ENCODE measurements at places on chromosomes 1 and 21.

GRCh38 chr1:218874313-218874712 lies 299.4 kb upstream of the LYPLAL1 start:
- no peak for DNase-seq

- no peak for DNase-seq
Observed at GRCh38 chr1:171367436-171367835, 53.5 kb downstream of the FMO4 start.

- DNase-seq: no peak
Observed at GRCh38 chr1:68442822-68443556, 6.8 kb downstream of the RPE65 start.

- DNase-seq: no peak
Observed at GRCh38 chr1:113401728-113402127, 11.4 kb downstream of the MAGI3 start.

DNA sequence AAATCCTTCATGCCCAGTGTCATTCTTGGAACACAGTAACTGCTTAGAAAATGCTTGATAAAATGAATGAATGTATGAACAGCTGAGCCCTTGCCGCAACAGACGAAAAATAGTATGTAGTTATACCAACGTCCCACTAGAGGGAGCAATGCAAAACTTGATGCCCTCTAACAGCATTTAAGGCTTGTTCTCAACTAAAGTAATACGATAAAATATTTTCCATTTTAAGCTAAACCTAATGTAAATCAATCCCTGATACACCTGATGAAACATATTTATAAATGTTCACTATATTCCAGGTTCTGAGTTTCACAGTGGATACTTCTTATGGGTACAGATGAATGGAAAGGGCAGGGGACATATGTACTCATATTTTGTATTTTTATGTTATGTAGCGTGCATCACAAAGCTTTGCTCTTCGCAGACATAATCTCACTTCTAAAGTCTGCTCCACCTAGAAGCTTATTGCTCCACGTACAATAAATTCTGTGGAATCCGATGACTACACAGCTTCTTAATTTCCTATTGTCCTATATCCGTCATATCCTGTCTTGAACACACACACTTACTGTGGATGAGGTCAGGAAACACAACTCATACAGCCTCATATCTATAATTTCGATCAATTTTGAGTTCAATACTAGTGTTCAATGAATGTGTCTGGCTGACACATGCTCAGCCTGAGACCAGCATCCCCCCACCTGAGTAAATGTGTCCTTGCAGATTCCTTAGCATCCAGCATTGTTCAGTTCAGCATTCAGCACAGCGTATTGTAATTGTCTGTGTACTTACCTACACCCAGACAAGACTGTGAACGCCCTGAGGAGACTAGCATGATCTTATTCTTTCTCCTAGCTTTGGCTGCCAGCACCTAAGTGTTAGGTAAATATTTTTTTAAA lies 4.4 kb upstream of the UTP25 start:
- DNase-seq: peak; percentile 82

DNA sequence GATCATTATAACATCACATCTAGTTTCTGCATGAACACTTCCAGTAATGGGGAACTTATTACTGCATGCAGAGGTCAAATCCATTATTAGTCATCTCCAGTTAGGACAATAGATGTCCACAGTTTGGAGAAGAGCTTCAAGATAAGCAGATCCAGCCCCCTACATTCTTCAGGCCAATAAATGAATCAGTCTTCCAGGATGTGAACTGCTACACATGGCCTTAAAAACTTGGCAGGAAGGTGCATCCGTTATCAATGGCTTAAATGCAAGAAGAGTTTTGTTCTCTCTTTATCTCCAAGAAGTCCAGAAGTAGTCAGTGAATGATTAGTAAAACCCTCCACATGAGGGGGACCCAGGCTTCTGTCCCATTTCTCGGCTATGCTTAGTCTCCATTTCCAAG lies 70.8 kb downstream of the DMRTA2 start:
- DNase-seq: no peak

- no peak for DNase-seq
Observed at GRCh38 chr1:50796272-50796671, 163.8 kb downstream of the FAF1 start.

DNA sequence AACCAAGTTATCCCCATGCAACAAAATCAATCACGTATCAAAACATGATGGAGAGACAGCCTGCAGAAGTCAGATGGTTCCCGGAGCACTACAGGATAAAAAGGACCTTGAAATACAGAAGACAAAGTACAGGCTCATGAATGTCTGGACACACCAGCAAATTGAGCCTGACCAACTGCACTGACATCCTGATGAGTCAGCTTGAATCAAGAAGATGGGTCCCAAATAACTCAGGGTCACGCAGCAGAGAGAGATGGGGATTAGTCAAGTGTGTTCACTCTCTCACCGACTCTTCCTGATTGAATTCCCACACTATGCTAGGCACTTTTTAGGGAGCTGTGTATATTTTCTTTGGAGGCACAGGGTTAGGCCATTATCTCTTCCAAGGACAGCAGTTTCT lies 71.1 kb upstream of the DIRAS3 start:
- DNase-seq: no peak

- peak; percentile 23 for DNase-seq
Observed at GRCh38 chr1:234656944-234657654, 47.1 kb upstream of the IRF2BP2 start.

GRCh38 chr1:44532567-44532944 lies 127.5 kb downstream of the RNF220 start:
- no peak for DNase-seq

DNA sequence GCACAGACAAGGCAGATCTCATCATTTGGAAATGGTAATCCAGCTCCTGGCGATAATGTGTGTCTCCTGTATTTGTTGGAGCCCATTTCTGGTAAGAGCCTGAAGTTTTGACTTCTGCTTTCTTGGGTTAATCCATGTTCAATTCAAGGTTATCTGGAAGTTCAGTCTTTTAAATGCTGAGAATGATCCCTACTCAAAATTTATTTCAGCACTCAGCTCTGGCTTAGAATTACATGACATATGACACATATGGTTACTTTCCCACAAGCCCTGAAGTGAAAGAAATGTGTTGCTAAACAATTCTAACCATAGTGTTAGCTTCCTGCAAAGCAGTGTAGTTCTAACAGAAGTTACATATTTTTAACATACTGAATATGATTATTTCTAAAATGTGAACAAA lies 2.7 kb downstream of the PTGFR start:
- DNase-seq: no peak

GRCh38 chr1:164613176-164613575 lies 54.2 kb downstream of the PBX1 start:
- no peak for DNase-seq

- DNase-seq: no peak
Observed at GRCh38 chr1:181102841-181103240, 14.3 kb downstream of the IER5 start.

DNA sequence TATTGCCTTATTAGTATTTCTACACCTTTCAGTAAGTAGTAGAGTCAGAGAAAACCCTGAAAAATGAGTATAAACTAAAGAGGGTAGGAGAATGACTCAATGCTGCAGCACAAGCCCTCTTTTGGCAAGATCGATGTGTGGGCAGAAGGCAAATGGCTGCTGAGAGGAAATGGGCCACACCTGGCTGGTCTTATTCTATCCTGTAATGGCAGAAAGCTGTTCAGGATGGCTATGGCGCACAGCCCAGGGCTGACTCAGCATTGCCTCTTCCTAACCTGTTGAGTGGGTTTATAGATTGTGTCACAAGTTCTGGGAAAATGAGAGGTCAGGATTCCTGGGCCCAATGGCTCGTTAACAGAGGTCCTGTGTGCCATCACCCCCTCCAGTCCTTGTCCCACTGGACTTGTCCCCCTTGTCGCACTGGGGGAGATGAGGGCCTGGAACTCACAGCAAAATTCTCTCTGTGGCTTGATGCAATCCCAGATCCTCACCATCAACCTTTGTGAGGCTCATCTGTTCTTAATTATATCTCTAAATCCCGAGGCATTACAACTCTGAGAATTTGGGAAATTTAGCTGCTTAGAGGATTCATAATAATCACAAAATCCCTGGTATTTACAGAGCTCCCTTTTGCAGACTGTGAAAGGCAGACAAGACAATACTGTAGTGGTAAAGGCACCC lies 13.2 kb downstream of the HMGB4 start:
- DNase-seq: no peak

GRCh38 chr1:114496089-114496488 lies 14.9 kb downstream of the TRIM33 start:
- no peak for DNase-seq

DNA sequence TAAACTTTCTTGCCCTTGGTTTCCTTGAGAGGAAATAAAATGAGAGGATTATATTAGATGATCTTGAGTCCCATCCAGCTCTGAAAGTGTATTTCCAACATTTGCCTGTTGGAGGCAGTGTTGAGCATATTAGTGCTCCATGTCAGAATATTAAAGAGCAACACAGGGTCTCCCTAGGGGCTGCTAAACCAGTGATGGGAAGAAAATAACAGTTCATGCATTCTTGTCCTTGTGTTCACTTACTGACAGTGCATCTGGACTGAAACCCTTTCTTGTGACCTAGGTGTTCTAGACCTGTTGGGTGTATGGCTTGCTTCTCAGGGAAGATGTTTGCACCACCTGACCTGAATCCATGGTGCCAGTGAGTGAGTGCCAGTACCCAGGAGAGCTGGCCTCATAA lies 124.7 kb upstream of the KIAA0040 start:
- peak; percentile 64 for DNase-seq

DNA sequence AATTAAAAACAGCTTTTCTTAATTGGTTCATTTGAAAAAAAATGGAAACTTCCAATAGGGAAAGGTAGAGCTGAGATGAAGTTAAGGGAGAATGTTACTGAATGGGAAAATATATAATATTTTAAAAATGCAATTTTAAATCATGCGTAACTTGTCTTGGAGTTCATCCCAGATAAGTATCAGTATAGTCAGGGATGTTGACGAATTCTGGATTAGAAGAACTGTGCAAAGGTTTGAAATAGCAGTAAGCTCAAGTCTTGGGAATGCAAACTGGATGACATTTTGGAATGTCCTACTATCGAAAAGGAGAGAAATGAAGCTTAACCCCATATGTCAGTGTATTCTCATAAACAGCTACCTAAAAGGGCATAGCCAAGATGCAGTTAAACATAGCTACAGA lies 4.0 kb upstream of the ST6GALNAC3 start:
- DNase-seq: no peak

DNA sequence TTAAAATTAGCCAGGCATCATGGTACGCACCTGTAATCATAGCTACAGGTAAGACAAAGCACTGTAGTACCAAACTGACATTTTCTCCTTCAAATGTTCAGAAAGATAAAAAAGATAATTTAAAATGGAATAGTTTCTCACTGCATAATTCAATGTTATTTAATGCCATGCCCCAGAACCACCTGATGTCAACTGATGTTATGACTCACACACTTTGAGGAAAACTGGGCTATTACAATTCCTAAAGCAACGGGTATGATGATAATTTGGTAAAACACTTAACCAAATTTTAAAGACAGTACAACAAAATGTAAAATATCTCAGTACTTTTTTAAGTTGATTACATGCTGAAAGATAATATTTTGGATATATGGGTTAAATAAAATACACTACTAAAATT lies 22.9 kb upstream of the PLEKHO1 start:
- no peak for DNase-seq

GRCh38 chr1:52670604-52671003 lies 27.5 kb downstream of the COA7 start:
- no peak for DNase-seq

GRCh38 chr21:35528116-35529042 lies 479.3 kb upstream of the RUNX1 start:
- peak; percentile 62 for DNase-seq

GRCh38 chr1:59919746-59920145 lies 6.8 kb downstream of the CYP2J2 start:
- DNase-seq: no peak

DNA sequence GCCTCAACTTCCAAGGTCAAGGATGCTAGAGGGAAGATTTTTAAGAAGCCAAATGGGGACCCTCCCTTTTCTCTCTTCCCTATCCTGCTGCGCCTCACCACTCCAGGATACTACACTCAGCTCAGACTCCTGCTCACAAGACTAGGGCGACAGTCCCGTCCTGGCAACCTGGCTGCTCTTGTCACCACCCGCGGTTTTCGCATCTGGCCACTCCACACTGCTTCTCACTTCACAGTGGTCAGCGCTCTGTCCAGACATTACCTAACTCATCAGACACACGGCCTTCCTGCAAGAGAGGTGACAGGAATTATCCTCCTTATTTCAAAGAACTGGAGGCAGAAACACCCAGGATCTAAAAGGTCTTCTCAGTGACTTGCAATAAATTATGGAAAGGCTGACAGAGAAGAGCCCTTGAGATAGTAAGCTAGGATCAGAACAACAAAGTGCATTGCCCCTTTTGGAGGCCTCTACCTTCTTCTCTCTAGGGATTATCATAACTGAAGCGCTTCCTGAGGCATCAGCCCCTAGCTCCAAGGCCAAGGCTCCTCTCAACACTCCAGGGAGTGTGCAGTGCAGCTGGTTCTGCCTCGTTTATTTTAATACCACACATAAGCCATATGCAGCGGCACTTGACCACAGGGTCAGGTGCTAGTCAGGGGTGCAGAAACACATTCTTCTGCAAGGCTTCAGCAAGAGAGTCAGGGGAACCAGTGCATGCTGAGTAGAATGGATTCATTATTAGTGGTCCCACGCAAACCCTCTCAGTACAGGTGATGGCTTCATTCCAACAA lies 41.9 kb downstream of the ASTN1 start:
- no peak for DNase-seq

- DNase-seq: no peak
Observed at GRCh38 chr1:36570006-36570405, 87.3 kb upstream of the CSF3R start.

GRCh38 chr21:33273044-33273443 lies 6.9 kb downstream of the IL10RB start:
- no peak for DNase-seq

DNA sequence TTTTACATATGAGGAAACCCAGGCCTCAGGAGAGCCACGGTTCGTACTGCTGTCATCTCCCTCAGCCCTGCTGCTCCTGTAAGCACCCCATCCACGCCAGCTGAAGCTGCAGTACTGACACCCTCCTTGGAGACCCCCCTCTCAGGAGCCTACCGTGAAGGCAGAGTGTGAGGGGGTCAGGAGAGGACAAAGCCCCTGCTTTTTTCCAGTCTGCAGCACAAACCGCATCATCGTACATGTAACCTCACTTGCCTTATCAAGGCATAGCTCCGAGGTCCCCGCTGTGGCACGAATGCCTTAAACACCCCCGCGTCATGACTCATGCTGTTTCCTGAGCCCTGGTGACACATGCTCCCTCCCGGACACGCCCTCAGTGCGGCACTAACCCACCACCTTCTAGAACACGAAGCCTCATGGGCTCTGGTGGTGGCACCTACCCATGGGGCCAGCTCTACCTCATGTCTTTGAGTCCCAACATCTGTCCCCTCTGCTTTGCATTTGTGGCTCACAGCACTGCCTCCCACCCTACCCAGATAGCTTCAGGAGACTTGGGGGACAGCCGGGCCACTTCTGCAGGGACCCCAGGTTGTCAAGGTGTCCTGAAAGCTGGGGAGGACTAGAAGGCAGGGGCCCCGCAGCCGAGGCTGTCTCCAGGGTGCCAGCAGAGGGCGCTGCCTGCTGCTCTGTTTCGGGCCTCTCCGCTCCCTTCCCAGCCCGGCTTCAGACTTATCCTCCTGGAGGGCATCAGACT lies 4.9 kb downstream of the SH3BGRL3 start:
- DNase-seq: peak; percentile 80

- DNase-seq: no peak
Observed at GRCh38 chr1:62487956-62488355, 51.1 kb downstream of the USP1 start.

All from natural killer cell (primary cell).